Cerebellar cortex (tissue), 1 donor: ENCODE measurements at places on chromosomes 7 and 10.

DNA sequence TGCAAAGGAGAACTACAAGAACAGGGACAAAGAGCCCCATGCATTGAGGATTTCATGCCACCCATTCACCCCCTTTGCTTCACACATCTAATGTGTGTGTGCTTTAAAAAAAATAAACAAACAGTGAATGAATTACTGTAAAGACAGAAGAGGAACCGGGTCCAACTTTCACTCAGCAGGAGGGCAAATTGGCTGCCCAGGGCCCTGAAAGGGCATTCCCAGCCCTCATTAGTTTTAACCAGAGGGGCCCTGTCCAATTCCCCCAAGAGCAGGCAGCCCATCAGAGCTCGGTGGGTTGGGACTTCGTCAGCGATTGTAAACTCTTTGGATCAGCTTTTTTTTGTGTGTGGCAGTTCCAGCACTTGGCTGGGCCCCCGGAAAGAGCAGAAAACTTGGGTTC, 73.6 kb upstream of the PDZD8 start:
- DNase-seq, result no peak

DNA sequence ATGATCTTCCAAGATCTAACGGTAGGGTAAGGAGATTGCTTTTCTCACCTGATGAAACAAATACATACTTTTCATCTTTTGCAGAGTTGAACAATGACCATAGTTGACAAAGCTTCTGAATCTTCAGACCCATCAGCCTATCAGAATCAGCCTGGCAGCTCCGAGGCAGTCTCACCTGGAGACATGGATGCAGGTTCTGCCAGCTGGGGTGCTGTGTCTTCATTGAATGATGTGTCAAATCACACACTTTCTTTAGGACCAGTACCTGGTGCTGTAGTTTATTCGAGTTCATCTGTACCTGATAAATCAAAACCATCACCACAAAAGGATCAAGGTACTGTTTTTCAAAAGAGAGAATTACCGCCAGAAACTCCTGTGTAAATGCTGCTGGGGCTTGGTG, 79.9 kb downstream of the ANKRD61 start:
- no peak for DNase-seq

- no peak for DNase-seq
Measured at GRCh38 chr10:47408606-47409005, 24.5 kb upstream of the ZNF488 start.

- no peak for DNase-seq
Measured at GRCh38 chr10:132269266-132270230, 38.2 kb downstream of the STK32C start.

DNA sequence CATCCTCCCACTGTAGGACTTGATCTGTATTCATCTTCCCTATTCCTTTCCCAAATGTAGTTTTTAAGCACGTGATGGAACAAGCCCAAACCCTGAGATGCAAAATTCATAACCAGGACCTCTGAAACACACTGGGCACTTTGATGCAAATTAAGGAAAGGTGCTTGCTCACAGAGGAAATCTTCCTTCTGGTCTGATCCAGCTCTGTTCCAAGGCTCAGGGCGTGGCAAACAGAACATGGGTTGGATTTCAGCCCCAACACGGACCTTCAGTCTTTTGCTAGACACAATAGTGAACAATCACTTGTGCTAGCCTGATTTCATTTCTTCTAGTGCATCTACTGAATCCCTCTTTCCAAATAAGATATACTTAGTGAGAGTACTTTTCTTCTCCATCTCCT, 27.9 kb downstream of the PON3 start:
- no peak for DNase-seq

GRCh38 chr10:28878236-28878970, 201.1 kb downstream of the BAMBI start:
- peak; percentile 5 for DNase-seq

DNA sequence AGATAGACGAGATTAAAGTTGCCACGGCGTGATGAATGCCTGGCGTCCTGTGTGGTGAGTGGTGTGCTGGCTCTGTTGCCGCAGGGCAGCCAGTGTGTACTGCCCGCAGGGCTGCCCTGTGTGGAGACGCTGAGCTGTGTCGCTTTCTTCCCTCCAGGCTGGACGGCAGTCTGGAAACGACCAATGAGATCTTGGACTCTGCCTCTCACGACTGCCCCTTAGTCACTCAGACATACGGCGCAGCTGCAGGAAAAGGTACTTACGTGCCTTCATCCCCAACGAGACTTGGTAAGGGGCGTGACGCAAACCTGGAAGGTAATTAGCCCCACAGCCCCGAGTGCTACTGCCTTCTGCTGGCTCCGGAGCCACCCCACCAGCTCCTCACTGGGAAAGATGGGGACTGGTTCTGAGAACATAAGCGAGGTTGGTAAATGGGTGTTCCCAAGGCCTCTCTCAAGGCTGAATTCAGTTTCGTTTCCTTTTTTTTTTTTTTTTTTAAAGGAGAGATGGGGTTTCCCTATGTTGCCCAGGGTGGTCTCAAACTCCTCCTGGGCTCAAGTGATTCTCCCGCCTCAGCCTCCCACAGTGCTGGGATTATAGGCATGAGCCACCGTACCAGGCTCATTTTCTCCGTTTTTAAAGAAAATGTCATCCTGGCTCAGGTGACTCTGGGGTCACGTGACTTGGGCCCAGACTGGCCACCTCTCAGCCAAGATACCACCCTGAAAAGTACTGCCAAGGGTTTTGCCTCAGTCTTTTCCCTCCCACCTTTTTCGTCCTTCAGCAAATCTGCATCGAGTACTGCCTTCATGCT, 39.6 kb downstream of the WIPI2 start:
- no peak for DNase-seq

DNA sequence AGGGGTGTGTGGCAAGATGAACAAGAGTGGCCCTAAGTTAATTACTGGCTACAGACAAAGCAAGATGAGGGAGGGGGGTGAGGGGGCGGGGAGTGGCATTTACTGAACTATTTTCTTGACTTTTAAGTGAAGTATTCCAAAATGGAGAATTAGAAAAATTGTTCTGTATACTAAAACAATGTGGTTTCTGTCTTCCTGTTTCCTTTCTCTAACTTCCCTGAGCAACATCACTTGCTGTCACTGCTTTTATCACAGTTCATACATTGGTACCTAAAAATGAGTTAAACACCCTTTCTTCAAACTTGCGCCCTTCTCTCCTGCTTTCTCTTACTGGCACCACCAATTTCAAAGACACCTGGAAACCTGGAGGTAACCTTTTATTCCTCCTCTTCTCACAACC, 21.6 kb downstream of the PDZD8 start:
- no peak for DNase-seq

GRCh38 chr10:78829565-78829964, 239.2 kb upstream of the ZMIZ1 start:
- no peak for DNase-seq

DNA sequence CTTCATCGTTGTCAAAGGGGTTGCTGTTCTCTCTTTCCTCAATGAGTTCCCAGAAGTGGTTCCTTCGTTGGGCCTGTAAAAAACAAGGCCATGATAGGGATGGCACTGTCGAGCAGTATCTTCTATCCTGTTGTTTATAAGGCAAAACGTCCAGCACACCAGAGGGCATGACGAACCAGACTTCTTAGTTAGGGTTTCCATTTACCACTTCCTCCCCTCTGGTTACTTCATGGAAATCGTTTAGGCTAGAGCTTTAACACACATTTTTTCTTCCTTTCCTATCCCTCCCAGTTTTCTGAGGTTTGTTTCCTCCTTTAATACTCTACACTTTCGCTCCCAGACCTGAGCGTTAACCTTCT, 24.7 kb downstream of the MKRN1 start:
- no peak for DNase-seq

DNA sequence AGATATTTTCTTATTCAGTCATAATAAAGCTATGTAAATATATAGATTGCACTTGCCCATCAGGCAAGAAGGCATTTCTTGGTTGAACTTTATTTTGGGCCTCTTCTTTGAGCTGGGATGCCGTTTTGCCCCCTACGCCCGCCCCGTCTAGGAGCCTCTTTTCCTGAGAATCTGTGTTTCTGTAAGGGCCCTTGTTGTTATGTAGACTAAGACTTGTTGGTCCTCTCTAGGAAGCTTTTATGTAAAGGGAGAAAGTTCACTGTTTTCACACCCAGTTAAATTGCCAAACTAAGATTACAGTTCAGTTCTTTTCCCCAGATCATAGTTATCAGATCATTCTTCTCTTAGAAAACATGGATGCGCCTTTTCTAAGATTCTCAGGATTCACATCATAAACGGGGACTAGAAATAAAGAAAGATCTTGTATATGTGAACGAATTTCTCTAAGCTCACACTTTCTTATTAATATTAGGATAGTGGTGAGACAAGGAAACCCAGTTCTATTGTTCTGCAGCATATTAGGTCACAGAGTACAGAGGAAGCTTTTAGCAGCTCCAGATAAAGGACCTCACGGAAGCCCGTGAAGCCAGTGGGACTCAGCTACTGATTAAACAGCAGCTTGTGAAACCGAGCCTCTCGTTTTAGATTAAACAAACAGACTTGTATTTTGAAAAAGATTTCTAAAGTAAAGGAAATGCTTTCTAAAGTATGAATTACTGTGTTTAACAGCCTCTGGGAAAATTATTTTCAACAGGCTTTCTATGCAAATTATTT, 3.8 kb downstream of the LMTK2 start:
- no peak for DNase-seq

- no peak for DNase-seq
Measured at GRCh38 chr10:50326172-50326555, 74.8 kb upstream of the ASAH2 start.

- DNase-seq, result no peak
Measured at GRCh38 chr7:145490356-145490755, 626.2 kb upstream of the CNTNAP2 start.

- DNase-seq, result no peak
Measured at GRCh38 chr7:9097565-9098060, 664.2 kb downstream of the NXPH1 start.

GRCh38 chr10:71378336-71379117, 18.2 kb upstream of the CDH23 start:
- no peak for DNase-seq

DNA sequence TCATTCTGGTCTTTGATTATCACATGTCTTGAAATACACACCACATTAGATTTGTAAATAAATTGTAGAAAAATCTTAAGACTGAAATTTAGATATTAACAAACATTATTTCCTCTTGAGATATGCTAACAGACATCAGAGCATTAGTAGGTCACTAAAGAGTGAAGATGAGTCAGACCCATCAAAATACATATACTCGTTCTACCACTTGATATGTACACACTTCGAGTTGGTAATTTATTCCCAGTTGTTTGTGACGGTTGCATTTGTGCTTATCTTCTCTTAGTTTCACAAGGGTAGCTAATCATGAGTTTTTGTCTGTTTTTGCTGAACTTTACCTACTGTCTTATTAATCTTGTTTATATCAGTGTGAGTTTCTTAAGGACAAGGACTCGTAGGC, 383.4 kb downstream of the AUTS2 start:
- no peak for DNase-seq

DNA sequence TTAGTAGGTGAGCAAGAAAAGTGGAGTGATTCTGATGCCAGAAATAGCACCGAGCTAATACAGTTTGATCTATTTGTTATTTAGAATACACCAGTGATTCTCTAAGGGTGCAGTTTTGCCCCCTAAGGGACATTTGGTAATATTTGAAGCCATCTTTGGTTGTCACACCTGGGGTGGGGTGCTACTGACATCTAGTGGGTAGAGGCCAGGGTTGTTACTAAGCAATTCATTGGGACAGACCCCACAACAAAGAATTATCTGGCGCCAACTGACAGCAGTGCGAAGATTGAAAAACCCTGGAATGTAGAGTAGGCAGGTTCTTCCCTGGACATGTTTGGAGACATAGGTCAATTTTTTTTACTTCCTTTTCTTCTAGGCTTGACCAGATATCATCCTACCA, 14.6 kb downstream of the PALS2 start:
- no peak for DNase-seq

- no peak for DNase-seq
Measured at GRCh38 chr10:132940791-132941465, 1.4 kb downstream of the CFAP46 start.

DNA sequence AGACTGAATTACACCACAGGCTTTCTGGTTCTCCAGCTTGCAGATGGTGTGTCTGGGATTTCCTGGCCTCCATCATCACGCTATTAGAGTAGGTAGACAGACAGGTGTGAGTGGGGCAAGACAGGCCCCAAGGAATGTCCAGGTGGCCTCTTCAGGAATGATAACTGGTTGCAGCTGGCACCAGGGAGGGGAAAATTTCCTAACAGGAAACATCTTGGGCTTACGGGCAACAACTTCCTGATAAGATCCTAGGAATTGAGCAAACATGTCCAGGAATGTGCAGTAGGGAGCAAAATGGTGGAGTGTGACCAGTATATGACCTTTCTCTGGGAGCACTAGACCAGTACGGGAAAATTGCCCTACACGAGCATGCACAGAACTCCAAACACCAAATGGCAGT, 11.3 kb downstream of the XRCC2 start:
- DNase-seq, result no peak

DNA sequence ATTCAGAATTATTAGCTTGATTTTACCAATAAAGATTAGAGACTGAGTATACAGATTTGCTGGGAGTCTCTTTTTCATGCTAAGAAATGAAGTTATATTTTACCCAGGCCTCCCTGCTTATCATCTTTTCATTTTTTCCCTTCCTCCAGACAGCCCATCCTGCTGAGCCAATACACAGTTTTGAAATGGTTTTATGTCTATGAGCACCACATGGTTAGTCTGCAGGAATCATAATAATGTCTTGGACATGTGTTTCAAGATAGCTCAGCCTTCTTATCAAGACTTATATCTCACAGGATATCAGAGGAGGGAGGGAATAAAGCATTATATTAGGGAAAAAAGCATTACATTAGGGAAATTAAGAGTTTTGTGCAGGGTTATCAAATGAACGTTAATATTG, 157.1 kb downstream of the EXOC4 start:
- no peak for DNase-seq

- no peak for DNase-seq
Measured at GRCh38 chr7:10704653-10705052, 269.0 kb upstream of the PHF14 start.

GRCh38 chr7:13933091-13933490, 56.4 kb downstream of the ETV1 start:
- DNase-seq, result no peak

DNA sequence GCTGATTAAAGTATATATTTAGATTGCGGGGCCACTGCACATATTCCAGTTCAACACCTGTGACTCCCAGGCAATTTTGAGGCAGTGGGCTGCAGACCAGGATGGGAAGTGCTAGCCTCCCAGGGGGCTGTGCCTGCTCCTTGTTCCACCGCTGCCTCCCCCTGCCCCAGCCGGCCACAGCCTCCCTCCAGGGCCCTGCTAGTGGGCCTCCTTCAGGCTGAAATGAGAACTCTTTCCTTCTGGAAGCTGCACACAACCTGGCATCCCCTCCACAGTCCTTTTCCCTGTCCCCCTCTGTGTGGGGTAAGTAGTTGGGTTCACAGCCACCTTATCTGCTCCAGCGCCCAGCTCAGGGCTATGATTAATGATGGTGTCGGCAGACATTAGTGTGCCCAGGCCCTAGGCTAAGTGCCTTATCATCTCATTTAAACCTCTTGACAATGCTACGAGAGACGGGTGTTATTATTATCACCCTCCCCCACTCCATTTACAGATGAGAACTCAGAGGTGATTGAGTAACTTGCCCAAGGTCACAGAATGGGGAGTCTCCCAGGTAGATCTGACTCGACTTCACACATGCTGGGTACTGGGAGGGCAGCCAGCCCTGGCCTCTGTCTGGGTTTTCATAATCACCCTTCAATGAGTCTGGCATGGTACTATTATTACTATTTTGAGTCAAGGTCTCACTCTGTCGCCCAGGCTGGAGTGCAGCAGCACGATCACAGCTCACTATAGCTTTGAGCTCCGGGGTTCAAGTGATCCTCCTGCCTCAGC, 10.8 kb upstream of the SFRP5 start:
- DNase-seq, result no peak
